ENCODE measurements at places on chromosomes 7 and 10.

- DNase-seq = no peak
Measured at GRCh38 chr7:8022628-8023027, 54.0 kb downstream of the GLCCI1 start.

GRCh38 chr10:131702531-131703356, 198.1 kb upstream of the PPP2R2D start:
- DNase-seq = no peak

DNA sequence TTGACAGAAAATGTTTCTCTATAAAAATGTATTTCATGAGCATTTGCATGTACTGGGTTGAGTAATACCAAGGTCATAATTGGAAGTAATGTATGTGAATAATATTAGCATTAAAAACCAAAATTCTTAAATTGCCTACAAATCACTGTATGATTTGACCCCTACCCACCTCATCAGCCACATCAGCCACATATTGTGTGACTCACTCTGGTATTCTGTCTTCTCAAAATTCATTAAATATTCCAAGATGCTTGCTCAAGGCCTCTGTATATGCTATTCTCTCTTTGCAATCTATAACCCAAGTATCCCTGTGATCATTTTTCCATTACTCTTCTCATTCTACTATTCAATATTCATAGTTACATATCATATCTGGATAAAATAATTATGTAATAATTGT, 21.4 kb downstream of the POT1 start:
- no peak for DNase-seq

- DNase-seq = no peak
Measured at GRCh38 chr7:145105561-145105960, 269.7 kb upstream of the TPK1 start.

DNA sequence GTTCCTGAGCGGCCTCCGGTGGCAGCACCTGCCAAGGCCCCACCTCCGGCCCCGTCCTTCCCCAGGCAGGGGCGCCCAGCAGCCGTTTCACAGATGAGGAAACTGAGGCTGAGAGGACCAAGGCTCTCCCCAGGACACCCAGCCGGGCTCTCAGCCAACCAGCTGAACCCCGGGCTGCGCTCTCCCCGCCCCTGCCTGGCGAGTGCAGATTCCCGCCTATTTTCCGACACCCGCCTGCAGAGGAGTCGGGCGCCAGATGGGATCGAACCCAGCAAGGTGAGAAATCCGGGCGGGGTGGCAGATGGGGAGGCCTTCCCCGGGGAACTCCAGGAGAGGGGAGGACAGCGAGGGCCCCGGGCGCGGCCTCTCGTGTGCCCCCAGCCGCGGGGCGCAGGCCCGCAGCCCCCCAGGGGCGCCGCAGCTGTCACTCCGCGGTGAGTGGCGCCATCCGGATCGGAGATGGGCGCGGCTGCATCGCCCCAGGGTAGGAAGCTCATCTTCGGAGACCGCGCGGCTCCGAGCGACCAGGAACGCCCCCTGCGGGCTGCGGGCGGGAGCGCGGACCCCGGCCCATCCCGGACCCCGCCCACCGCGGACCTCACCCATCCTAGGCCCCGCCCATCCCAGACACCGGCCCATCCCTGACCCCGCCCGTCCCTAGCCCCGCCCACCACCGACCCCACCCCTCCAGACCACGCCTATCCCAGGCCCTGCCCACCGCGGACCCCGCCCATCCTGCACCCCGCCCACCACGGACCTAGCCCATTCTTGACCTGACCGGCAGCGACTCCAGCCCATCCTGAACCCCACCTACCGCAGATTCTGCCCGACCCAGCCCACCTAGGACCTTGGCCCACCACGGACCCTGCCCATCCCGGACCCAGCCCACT, 90.3 kb downstream of the MICALL2 start:
- no peak for DNase-seq

All from activated CD4-positive, alpha-beta T cell treated with anti-CD3 and anti-CD28 coated beads, Interleukin-2, amount 50 U/mL, for 4 hours (primary cell).